Cardiac fibroblast (primary cell): ENCODE measurements at places on chromosomes 5 and 9.

GRCh38 chr9:11335011-11335410, 722.2 kb upstream of the PTPRD start:
- DNase-seq: no peak

- no peak for DNase-seq
Measured at GRCh38 chr9:10586407-10586806, 26.4 kb downstream of the PTPRD start.

GRCh38 chr5:112706446-112707016, 31.2 kb upstream of the APC start:
- no peak for DNase-seq

DNA sequence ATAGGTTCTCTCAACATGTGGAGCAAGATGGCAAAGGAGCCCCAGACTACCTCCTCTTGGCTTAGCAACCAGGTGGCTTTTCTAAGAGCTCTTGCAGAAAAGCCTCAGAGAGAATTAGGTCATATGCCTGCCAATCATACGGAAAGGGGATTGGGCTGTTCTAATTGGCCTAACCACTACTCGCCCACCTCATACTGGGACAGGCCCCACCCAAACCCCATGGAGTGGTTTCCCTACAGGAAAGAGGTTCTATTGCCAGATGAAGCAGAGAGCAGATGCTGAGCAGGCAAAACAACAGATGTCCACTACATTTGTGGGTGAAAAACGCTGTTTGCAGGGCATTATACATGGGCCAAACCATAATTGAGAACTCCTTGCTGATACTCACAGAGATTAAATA, 29.0 kb downstream of the ABLIM3 start:
- DNase-seq: no peak

DNA sequence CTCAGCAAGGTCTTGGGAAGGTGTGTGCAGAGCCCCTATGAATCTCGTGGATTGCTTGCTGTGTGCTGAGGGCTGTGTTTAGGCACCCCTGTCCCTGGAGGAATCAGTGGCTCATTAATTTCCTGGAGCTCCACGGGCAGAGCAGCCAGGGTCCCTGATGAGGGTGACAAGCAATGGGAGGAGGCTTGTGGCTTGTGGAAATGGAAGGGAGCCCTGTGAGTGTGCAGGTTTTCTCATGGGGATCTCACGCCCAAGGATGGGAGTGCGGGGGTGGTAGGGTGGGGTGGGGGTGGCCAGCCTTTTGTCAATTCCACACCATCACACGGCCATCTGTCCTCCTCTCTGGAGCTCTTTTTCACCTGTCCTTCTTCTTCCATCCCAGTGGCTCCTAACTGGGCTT, 25.3 kb downstream of the PHF2 start:
- DNase-seq: no peak

- no peak for DNase-seq
Measured at GRCh38 chr5:110838961-110839360, 100.2 kb downstream of the SLC25A46 start.

- DNase-seq: peak; percentile 63
Measured at GRCh38 chr9:130869250-130869649, 27.4 kb downstream of the QRFP start.

DNA sequence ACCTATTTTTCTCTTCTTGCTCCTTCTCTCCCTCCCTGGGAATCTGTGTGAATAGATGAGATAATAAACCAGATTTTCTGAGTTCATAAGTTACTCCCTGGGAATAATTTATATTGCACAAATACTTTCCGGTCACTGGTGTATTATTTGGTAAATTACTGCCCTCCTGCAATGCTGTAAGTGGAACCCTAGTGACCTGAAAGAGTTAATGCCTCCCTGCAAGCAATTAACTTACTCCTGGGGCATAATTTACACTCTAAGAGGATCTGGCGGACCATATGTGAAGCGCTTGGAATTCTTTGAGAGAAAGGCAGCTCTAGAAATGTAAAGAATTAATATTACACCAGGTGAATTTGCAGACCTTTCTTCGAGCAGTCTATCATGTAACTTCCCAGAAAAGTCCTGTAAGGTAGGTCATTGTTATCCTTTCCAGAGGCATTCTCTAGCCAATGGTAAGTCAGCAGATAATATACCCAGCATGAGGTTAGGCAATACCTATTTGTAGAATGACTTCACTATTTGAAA, 7.0 kb upstream of the GDNF start:
- DNase-seq: no peak

GRCh38 chr9:95822583-95823431, 52.7 kb upstream of the ERCC6L2 start:
- DNase-seq: peak; percentile 82

- DNase-seq: no peak
Measured at GRCh38 chr9:116951588-116952435, 264.7 kb downstream of the TRIM32 start.

- DNase-seq: no peak
Measured at GRCh38 chr9:113535756-113536155, 72.2 kb downstream of the RGS3 start.

GRCh38 chr9:135759676-135760300, 57.8 kb downstream of the KCNT1 start:
- no peak for DNase-seq

DNA sequence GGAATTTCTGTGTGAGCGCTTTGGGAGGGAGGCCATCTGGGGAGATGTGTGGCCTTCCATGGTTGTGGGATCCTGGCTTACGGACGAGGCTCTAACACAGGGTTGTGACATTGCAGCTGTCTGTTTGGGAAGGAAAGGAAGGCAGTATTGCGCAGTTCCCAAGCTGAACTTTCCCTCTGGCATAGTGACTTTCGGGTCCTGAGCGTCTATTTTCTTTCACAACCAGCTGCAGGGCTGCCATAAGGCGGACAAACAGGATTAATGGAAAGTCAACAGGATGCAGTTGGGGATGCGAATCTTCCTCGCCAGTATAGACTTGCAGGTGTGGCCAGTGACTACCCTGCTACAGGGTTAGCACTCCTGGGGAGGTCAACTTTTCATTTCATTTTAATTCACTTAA, 25.9 kb downstream of the CCT5 start:
- DNase-seq: no peak

DNA sequence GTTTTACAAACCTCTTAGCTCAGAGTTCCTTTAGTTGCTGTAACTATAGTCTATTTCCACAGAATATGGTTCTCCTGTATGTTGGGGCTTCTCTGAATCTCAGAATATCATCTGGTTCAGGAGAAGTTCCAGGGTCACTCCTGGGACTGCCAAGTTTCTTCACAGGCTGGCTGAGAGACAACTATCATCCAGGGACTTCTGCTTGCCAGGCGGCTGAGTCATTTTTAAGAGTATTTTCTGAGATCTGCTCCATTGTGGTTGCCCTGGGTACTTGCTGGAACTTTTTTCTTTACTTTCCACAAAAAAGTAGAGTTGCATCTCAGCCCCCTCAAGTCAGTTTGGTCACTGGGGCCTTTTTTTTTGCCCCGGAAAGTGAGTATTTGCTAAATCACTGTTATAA, 566.5 kb downstream of the LRRC70 start:
- peak; percentile 39 for DNase-seq

DNA sequence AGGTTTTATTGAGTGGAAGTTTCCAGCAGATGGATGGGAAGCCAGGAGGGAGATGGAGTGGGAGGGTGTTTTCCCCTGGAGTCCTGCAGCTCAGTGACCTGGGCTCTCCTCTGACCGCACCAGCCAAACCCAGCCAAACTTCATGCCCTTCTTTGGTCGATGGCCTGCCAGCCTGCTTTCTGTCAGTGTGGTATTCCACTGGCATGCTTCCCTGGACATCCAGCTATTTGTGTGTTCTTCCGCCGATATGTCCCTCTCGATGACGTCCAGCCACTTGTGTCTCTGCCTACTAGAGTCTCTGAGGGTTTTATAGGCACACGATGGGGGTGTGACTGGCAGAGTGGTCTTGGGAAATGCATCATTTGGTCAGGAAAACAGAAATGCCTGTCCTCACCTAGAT, 33.8 kb downstream of the GPBP1 start:
- DNase-seq: no peak

GRCh38 chr9:9498128-9498527, 1114.7 kb downstream of the PTPRD start:
- no peak for DNase-seq

- no peak for DNase-seq
Measured at GRCh38 chr5:161411156-161411555, 135.4 kb downstream of the GABRB2 start.

DNA sequence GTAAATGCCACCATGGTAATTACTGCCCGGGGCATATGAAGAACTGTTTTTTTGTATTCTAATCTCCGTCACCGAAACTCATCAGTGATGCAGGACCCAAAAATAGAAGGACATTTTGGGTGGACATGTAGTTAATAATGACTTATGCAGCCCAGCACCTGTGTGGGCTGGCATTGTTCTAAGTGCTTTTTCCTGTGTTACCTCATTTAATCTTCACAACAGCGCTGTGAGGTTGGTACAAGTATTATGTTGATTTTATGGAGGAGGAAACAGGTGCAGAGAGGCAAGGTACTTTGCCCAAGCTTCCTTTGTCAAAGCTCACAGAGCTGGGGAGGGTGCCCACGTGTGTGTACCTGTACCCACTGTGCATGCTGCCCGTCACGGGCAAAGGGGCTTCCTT, 58.4 kb downstream of the DAPK1 start:
- no peak for DNase-seq

DNA sequence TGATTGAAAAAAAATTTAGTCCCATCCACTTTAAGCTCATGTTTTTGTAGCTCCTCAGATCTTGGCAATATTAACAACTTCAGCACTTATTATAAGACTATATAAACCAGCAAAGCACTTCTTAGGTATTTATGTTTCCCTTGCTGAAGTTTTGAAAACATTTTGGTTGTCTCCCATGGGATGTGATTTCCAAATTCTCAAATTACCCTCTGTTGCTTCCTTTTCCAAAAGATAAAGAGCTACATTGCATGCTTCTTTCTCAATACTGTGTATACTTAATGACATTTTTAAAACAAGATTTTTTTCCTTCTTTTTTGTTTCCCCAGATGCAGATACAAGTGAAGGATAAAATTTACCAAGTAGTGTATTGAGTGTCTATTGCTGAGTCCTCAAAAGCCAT, 567.1 kb downstream of the CSNK1G3 start:
- peak; percentile 64 for DNase-seq

- DNase-seq: peak; percentile 62
Measured at GRCh38 chr9:13213337-13213736, 66.2 kb downstream of the MPDZ start.

GRCh38 chr5:156164306-156164705, 162.7 kb upstream of the SGCD start:
- DNase-seq: no peak

DNA sequence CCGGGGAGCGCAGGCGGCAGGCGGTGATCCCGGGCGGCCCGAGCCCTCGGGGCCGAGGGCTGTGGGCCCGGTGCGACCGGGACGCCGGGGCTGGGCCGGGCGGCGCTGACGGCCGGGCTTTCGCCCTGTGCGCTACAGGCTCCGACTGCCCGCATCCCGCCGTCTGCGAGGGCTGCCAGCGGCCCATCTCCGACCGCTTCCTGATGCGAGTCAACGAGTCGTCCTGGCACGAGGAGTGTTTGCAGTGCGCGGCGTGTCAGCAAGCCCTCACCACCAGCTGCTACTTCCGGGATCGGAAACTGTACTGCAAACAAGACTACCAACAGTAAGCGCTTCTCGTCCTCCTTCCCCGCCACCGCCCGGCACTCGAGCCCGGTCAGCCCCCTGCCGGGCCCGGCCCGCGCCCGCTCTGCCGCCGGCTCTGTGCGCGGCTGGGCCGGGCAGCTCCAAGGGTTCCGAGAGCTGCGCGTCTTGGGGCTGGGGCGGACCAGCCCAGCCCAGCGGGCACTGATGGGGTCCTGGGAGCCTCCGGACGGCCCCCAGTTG, 1.6 kb downstream of the LMX1B start:
- DNase-seq: peak; percentile 17

- no peak for DNase-seq
Measured at GRCh38 chr5:159874263-159874662, 42.0 kb upstream of the ADRA1B start.

DNA sequence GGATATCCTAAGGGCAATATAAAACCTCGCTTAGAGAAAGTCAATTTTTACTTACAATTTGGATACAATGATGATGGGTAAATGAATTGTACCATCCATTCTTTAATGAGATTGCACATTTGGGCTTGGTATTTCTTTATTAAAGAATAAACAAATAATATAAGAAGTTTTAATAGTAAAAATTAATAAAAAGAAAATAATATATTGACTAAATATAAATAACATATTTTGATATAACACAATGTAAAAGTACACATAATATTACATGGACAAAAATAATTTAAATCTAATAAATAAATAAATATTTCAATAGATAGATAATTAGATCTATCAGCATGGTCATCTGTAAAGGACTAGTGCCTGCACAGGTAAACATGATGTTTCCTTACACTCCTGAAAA, 944 bp downstream of the IFNA21 start:
- DNase-seq: no peak

DNA sequence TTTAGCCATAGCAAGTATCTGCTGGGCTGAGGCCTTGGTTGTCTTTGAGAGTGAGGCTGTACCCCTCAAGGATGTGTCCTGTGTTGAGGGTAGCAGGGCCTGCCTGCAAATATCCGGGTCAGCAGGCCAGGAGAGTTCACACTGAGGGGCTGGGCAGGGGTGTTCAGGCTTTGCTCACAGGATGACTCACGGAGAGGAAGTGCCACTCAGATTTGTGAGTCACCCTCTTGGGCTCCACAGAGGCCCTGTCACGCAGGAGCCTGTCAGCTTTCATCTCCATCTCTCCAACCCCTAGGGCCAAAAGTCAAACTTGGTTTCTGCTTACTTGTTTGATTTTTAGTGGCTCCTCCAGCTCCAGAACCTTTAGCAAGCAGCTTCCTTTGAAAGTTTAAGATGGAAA, 211.5 kb downstream of the SEC61B start:
- peak; percentile 62 for DNase-seq

- DNase-seq: no peak
Measured at GRCh38 chr5:99587983-99588382, 659.2 kb upstream of the CHD1 start.

GRCh38 chr9:76166526-76166925, 227.7 kb downstream of the RFK start:
- no peak for DNase-seq
